ENCODE measurements at places on chromosomes 7 and 10.

- no peak for DNase-seq
Measured at GRCh38 chr7:28672397-28672797, 260.1 kb downstream of the CREB5 start.

DNA sequence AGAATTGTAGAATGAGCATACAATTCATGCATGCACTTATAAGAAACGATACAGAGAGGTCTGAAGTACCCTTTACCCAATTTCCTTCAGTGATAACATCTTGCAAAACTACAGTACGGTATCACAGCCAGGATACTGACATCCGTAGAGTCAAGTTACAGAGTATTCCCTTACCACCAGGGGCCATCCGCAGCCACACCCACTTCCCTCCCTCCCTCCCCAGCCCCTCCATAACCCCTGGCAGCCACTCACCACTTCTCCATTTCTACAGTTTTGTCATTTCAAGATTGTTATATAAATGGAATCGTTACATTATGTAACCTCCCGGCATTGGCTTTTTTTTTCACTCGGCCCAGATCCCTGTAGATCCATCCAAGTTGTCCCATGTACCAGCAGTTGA is 113.6 kb upstream of the RET start:
- no peak for DNase-seq

GRCh38 chr10:62815381-62816075 is 638 bp downstream of the EGR2 start:
- peak; percentile 20 for DNase-seq

DNA sequence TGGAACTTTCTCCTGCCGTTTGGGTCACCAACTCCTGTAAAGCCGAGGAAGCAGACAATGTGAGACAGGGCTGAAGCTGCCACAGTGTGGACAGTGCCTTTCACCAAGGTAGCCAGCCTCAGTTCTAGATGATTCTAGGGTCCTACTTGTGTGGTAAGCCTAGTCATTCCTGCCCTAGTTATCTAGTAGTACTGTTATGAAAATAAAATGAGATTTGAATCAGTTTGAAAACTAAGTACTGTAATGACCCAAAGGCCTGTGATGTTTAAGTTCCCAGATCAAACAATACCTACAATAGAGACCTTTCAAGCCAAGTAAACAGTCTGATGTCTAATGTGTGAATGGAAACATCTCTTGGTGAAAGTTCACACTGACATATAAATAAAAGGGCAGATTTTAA is 37.1 kb downstream of the POLL start:
- no peak for DNase-seq

DNA sequence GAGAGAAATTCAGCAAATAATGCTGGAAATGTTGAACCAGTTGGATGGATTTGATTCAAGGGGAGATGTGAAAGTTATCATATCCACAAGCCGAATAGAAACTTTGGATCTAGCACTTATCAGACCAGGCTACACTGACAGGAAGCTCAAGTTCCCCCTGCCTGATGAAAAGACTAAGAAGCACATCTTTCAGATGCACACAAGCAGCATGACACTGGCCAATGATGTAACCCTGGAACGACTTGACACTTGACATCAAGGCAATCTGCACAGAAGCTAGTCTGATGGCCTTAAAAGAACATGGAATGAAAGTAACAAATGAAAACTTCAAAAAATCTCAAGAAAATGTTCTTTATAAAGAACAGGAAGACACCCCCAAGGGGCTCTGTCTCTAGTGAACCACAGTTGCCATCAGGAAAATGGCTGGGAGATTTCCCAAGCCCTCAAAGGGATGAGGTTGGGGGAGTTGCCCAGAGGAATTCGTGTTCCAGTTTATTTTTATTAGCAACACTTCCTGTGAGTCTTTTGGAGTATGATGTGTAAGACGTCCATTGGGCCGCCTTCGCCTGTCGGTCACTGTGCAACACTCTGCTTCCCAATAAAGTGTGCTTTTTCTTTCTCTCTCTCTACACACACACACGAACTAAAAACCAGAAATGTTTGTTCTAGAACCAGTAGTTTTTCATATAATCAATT is 200.0 kb downstream of the HIBADH start:
- DNase-seq = no peak

DNA sequence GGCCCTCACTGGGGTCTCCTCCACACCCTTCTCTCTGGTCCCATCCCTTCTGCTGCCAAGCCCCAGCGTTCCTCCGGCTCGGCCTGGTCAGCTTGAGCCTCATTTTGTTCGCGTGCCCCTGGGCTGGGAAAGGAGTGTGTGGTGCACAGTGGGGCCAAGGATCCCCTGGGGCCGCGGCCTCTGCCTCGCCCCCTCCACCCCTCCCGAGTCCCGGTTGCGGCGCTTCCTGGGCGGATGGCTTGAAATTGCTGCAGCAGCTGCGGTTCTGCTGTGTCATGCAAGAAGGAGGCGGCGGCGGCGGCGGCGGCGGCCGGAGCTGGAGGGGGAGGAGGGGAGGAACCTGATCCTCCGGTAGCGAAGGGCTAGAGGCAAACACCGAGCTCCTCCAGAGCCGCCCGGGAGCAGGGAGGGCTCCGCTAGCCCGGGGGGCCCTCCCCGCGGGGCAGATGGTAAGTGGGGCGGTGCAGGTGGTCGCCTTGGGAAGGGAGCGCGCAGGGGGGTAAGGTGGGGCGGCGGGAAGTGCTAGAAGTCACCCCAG is 217.8 kb upstream of the MKLN1 start:
- DNase-seq = peak; percentile 69

- no peak for DNase-seq
Measured at GRCh38 chr7:51020944-51021343, 238.2 kb upstream of the GRB10 start.

DNA sequence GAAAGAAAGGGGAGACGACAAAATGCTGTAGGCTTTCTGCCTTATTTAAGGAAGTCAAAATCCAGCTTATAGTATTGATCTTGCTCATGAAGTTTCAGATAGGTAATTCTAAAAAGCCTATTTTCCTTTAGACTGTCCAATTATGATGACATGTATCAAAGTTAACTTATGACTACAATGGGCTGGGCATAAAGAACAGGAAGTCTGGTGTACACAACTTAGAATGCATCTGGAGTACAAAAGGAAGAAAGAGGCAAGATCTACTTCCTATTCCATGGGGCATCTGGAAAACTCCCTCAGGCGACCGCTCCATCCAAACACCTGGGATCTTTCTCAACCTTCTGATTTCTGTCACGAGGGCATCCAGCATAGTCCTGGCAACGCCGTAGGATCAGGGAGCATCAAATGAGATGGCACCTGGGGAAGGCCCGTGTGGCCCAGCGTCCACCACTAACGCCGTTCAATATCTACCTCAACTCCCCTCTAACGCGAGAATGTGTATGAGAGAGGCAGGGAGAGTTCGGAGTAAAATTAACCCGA is 512 bp downstream of the FAM24B start:
- no peak for DNase-seq

- DNase-seq = no peak
Measured at GRCh38 chr7:143295870-143296269, 7.7 kb downstream of the CASP2 start.

DNA sequence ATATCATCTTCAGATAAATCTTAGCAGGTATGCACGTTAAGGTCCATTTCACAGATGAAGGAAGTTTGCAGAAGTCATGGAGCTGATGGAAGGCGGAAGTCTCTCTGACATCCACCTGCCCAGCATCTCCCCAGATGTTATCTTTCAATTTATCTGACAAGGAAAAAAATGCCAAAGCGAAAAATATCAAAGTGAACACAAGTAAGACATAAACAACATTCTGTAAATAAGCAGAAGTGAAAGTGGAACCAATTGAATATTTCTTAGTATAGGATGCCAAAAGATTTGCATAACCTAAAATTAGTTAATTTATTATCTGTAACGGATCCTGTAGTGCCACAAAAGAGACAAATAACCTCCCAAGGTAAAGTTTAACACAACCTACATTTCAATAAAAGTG is 73.6 kb upstream of the NEBL start:
- DNase-seq = no peak

GRCh38 chr10:113644185-113645120 is 19.4 kb downstream of the NRAP start:
- no peak for DNase-seq

DNA sequence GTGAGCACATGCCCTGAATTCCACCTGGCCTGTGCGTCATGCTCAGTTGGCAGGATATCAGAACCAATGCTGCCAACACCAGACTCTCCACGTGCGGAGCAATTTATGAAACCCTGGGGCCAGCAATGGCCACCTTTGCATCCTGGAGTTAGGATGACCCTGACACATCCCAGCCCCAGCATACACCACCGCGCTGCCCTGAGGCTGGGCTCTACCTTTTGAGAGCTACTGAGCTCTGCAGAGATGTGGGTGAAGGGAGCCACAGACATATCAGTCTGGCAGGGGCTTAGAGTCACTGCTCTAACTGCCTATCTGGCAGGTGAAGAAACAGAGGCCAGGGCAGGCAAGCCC is 41.9 kb downstream of the SYPL1 start:
- DNase-seq = peak; percentile 74

DNA sequence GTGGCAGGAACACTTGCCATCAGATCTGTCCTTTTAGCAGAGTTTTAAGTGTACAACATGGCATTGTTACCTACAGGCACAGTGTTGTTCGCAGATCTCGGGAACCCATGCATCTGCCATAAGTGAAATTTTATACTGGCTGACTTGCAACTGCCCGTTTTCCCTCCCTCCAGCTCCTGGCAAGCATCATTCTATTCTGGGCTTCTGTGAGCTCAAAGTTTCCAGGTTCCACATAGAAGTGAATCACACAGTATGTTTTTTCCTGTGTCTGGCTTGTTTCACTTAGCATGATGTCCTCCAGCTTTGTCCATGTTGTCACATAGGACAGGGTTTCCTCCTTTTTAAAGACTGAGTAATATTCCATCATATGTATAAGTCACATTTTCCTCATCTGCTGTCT is 56.6 kb downstream of the C10orf143 start:
- DNase-seq = no peak

- no peak for DNase-seq
Measured at GRCh38 chr10:33483816-33484190, 149.3 kb upstream of the NRP1 start.

DNA sequence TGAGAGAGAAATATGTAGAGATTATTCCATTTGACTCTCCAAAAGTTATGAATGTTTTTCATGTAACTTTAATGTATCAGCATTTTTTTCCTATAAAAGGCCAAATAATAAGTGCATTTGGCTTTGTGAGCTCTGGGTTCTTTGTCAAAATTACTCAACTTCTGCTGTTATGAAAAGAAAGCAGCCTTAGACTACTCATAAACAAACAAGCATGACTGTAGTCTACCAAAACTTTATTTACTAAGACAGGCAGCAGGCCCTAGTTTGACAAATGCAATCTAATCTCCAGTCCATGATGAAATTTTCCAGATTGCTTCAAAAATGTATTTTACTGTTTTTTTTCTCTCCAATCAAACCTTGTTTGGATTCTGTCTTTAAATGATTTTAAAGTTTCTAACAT is 46.3 kb downstream of the MRPL32 start:
- no peak for DNase-seq

DNA sequence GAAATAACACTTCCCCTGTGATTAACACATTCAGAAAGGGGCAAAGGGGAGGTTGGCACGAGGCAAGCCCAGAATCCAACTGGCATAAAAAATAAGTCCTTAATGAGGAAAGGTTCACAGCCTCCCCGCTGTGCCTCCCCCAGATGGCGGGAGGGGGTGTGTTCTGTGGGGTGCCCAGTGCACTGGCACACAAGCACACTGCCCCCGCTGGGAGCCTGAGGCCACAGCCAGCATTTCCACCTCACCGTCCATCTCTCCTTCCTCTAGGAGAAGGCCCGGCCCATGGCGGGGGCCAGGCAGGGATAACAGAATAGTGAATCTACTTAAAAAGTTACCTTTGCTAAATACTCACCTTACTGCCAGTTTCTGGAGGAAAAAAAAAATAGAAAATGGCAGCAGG is 43.2 kb downstream of the PRKAG2 start:
- DNase-seq = no peak

DNA sequence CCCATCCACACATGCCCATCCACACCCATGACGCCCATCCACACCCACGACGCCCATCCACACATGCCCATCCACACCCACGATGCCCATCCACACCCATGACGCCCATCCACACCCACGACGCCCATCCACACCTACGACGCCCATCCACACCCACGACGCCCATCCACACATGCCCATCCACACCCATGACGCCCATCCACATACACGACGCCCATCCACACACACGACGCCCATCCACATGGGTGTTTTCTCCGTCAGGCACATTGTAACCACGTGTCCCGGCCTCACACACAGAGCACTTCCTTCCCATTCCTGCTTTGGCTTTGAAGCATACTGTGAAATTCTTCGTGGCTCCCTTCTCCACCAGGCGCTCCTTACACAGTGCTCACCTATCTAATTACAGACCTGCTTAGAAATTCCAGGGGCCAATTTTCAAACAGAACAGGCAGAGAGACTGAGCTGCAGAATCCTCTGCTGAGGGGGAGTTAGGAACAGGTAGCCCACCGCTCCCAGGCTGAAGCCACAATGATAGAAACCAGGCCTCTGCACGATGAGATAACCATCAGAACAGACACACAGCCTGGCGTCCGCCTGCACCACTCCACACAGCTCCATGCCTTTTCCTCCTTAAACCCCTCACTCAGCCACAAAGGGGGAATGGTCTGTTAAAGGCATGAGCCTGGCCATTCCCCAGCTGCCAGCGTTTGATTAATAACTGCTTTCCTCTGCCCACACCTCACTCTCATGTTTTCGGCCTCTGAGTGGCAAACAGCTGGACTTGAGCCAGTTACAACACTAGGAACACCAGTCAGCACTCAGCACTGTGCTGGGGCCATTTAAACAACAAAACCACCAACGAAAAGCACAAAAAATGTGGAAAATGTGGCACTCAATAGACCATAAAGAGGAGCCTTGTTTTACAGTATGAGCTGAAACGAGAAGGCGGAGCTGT is 501.6 kb downstream of the PTPRN2 start:
- DNase-seq = no peak

- DNase-seq = no peak
Measured at GRCh38 chr7:117066668-117067067, 113.4 kb downstream of the ST7 start.

GRCh38 chr7:121730869-121731268 is 142.1 kb upstream of the PTPRZ1 start:
- DNase-seq = no peak

DNA sequence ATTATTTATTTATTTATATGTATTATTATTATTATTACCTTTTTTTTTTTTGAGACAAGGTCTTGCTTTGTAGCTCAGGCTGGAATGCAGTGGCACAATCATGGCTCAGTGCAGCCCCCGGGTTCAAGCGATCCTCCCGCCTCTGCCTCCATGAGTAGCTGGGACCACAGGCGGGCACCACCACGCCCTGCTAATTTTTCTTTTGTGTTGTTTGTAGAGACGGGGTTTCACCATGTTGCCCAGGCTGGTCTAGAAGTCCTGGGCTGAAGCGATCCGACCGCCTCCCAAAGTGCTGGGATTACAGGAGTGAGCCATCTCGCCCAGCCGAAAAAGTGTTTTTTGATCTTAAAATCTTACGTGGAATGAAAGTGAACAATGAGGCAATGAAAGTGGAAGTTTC is 79.4 kb upstream of the C1GALT1 start:
- DNase-seq = no peak

DNA sequence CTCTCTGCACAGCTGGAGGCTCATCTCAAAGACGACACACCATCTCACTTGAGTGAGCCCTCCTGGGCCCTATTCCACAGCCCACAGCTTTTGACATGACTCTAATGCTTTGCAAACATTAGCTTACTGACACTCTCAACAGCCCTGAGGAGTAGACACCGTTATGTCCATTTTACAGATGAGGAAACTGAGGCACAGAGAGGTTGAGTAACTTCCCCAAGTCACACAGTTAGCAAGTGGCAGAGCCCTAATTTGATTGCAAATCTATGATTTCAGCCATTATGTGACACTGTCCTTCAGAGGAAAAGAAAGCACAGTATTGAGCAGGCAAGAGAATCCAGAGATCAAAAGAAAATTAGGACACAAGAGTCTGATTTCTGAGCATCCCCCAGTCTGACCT is 16.0 kb downstream of the SLC25A13 start:
- no peak for DNase-seq
